ENCODE measurements at places on chromosomes 3 and 15. TPM values are rescaled to one million over a fixed set of nuclear protein-coding genes. Genes with fewer than 3 reads are reported as not detected.

TM4SF18 gene
- total RNA-seq, result 6.3 TPM

ZNF620 gene
- 2.1 TPM for total RNA-seq

SLC12A1 gene
- total RNA-seq, result not detected

GREM1 gene
- 0.52 TPM for total RNA-seq

SNTN gene
- total RNA-seq, result not detected

GOLGA8O gene
- total RNA-seq, result 1.6 TPM

COL6A5 gene
- total RNA-seq, result not detected

CGNL1 gene
- 11.5 TPM for total RNA-seq

ADAMTSL3 gene
- total RNA-seq, result 43.3 TPM

Data from skeletal muscle tissue (tissue), 5 donors.